Activated CD8-positive, alpha-beta memory T cell treated with anti-CD3 and anti-CD28 coated beads, Interleukin-2, amount 10 ng/mL, durations not matched to agents 7 days and 5 days (primary cell): ENCODE measurements at places on chromosomes 7 and 10.
A peak's percentile ranks its signal among the peaks of the same experiment; 100 is the strongest.

- H3K4me3 ChIP-seq: no peak overlapping the region
- no peak for DNase-seq
- no peaks in the 10 kb centered on the region for H3K36me3 ChIP-seq
- H3K27ac ChIP-seq: no peak overlapping the region
- H3K27me3 ChIP-seq: no peaks in the 10 kb centered on the region
Observed at GRCh38 chr7:111363099-111363498, 199.2 kb downstream of the IMMP2L start.

- H3K27ac ChIP-seq: no peak overlapping the region
- no peaks in the 10 kb centered on the region for H3K4me1 ChIP-seq
- H3K36me3 ChIP-seq: no peaks in the 10 kb centered on the region
- DNase-seq: no peak
Observed at GRCh38 chr10:76244061-76244686, 812.8 kb downstream of the LRMDA start.

DNA sequence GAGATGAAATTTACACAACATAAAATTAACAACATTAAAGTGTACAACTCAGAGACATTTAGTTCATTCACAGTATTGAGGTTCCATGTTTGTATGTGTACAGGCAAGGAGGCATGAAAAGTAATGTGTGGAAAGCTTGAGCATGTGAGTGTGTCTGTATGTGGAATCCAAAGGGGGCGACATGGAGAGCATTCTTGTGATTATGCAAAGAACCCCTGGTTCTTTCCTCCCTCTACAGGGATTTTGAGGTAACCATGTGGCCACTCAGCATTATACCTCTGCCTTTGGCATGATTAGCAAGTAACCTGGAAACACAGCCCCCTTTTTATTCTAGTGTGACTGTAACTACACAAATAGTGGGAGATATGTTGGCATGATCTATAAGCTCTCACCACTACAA, 21.0 kb downstream of the OR2F1 start:
- no peak for DNase-seq
- peaks cover 14% of the 10 kb centered on the region for H3K27me3 ChIP-seq
- no peak overlapping the region for H3K4me3 ChIP-seq
- H3K4me1 ChIP-seq: no peaks in the 10 kb centered on the region
- H3K27ac ChIP-seq: no peak overlapping the region

- no peaks in the 10 kb centered on the region for H3K4me1 ChIP-seq
- H3K27ac ChIP-seq: no peak overlapping the region
- H3K27me3 ChIP-seq: peaks cover 2% of the 10 kb centered on the region
- no peak for DNase-seq
Observed at GRCh38 chr10:49225218-49225876, 37.2 kb upstream of the TMEM273 start.

GRCh38 chr7:102427019-102427405, 6.4 kb upstream of the ORAI2 start:
- no peak for DNase-seq
- peak overlapping the region; percentile 77 for H3K4me3 ChIP-seq
- H3K27me3 ChIP-seq: no peaks in the 10 kb centered on the region
- peak overlapping the region; percentile 99 for H3K27ac ChIP-seq

DNA sequence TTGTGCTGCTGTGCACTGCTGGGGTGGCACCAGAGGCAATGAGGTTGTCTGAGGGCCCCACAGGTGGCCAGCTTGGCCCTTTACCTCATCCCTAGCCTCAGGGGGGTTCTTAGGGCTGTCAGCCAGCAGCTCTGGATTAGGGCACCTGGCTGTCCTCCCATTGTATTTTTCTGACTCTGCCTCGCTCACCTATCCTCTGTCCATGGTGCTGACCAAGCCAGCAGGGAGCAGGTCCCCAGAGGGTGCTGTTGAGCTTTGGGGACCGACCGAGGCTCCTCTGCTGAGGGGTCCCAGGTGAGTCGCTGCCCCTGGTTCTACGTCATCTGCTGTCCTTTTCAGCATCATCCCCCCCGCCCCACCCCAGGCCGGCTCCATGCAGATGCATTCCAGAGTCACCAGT, 32.1 kb upstream of the ZNF735 start:
- DNase-seq: no peak
- no peaks in the 10 kb centered on the region for H3K27me3 ChIP-seq
- H3K27ac ChIP-seq: no peak overlapping the region
- no peaks in the 10 kb centered on the region for H3K4me1 ChIP-seq
- H3K36me3 ChIP-seq: no peaks in the 10 kb centered on the region
- H3K4me3 ChIP-seq: no peak overlapping the region

- H3K27me3 ChIP-seq: no peaks in the 10 kb centered on the region
- DNase-seq: no peak
- H3K4me3 ChIP-seq: no peak overlapping the region
- H3K27ac ChIP-seq: no peak overlapping the region
- no peaks in the 10 kb centered on the region for H3K36me3 ChIP-seq
- no peaks in the 10 kb centered on the region for H3K4me1 ChIP-seq
Observed at GRCh38 chr7:69283421-69283820, 314.9 kb upstream of the AUTS2 start.

- peaks cover 8% of the 10 kb centered on the region for H3K4me1 ChIP-seq
- peaks cover 31% of the 10 kb centered on the region for H3K27me3 ChIP-seq
- DNase-seq: no peak
- no peak overlapping the region for H3K27ac ChIP-seq
- peaks cover 1% of the 10 kb centered on the region for H3K36me3 ChIP-seq
Observed at GRCh38 chr10:48638739-48639527, 34.1 kb upstream of the ARHGAP22 start.

GRCh38 chr10:131004276-131004675, 307.2 kb downstream of the TCERG1L start:
- DNase-seq: no peak
- no peak overlapping the region for H3K27ac ChIP-seq
- no peaks in the 10 kb centered on the region for H3K36me3 ChIP-seq
- no peaks in the 10 kb centered on the region for H3K4me1 ChIP-seq
- no peaks in the 10 kb centered on the region for H3K27me3 ChIP-seq

GRCh38 chr10:113503930-113504329, 48.9 kb upstream of the HABP2 start:
- H3K27ac ChIP-seq: no peak overlapping the region
- H3K27me3 ChIP-seq: peaks cover 17% of the 10 kb centered on the region
- no peak for DNase-seq
- no peak overlapping the region for H3K4me3 ChIP-seq
- no peaks in the 10 kb centered on the region for H3K4me1 ChIP-seq
- no peaks in the 10 kb centered on the region for H3K36me3 ChIP-seq

GRCh38 chr7:74718336-74718735, 55.5 kb upstream of the NCF1 start:
- H3K27ac ChIP-seq: no peak overlapping the region
- no peaks in the 10 kb centered on the region for H3K4me1 ChIP-seq
- DNase-seq: no peak
- no peak overlapping the region for H3K4me3 ChIP-seq

GRCh38 chr7:128863433-128863989, 855 bp downstream of the ATP6V1F start:
- H3K36me3 ChIP-seq: peaks cover 3% of the 10 kb centered on the region
- peak overlapping the region; percentile 95 for H3K27ac ChIP-seq
- peak; percentile 74 for DNase-seq
- H3K4me3 ChIP-seq: peak overlapping the region; percentile 88
- H3K4me1 ChIP-seq: peaks cover 15% of the 10 kb centered on the region
- H3K27me3 ChIP-seq: peaks cover 1% of the 10 kb centered on the region

DNA sequence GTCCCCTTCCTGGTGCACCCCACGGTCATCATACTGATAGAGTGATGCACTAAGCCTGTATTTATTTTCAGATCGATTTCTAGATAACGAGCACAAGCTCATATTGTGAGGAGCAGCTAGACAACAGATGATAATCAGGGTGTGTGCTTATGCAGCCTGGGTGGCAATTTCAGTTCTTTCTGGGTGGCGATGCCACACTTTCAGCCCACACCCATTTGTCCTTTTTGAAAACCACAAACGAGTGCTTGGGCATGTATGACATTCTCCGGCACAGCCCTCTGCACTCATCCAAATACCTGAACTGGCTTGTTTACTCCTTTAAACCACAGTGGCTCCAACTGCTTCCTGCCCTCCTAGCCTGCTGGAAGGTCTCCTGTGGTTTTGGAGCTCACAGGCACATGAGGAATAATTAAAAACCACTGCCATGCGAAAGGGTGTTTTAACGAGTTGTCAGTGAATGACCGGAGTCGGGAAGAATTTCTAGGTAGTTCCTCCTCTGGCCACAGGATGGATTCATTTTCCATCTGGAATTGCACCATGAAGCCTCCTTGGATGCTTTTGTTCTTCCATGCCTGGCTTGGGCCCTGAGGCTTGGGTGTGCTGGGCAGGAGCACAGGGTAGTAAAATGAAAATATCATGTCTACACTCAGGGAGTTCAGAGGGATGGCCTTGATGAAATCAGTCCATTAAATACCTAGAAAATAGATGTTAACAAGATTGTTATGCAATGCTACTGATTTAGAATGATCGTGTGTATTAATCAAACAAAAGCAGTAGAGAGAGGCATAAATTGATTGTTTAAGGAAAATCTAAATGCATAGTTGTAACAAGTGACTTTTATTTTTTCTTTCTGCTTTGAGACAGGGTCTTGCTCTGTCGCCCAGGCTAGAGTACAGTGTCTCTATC, 52.4 kb upstream of the ITGB1 start:
- no peak overlapping the region for H3K4me3 ChIP-seq
- H3K27ac ChIP-seq: peak overlapping the region; percentile 29
- DNase-seq: peak; percentile 42
- peaks cover 9% of the 10 kb centered on the region for H3K27me3 ChIP-seq

- DNase-seq: no peak
- H3K4me1 ChIP-seq: peaks cover 17% of the 10 kb centered on the region
- H3K36me3 ChIP-seq: peaks cover 53% of the 10 kb centered on the region
- no peak overlapping the region for H3K4me3 ChIP-seq
- H3K27ac ChIP-seq: no peak overlapping the region
- no peaks in the 10 kb centered on the region for H3K27me3 ChIP-seq
Observed at GRCh38 chr7:130639388-130639787, 29.2 kb downstream of the COPG2 start.

DNA sequence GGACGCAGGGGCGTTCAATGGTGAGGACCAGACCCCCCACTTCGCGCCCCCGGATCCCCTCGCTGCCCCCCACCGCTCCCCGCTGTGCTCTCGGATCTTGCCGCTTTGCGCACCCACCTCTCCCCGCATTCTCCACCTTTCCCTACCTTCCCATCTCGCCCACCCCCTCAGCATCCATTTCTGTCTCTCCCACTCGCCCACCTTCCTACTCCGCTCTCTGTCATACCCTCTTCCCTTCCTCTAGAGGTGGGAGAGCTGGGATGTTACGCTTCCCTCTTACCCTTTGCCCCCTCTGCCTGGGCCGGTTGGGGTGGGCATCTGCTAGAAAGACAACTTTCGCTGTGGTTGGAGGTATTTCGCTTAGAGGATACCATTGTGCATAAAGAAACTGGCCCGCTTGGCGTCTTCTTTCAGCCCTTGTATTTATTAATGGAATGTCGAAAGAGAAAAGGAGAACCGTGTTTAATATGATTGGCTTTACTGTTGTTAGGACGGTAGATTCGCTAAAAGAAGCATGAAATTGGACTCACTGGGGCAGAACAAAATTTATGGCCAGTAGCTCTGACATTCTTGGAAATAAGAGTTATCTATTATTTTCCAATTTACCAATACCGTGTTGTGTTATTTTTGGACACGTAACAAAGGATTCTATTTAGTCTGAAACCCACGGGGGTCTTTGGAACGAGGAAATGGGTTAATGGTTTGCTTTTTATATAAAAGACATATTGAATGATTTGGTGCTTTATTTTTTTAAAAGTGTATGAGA, 873 bp downstream of the PRKAR2B start:
- H3K4me1 ChIP-seq: peaks cover 11% of the 10 kb centered on the region
- H3K4me3 ChIP-seq: peak overlapping the region; percentile 67
- DNase-seq: no peak
- H3K27me3 ChIP-seq: peaks cover 45% of the 10 kb centered on the region
- H3K36me3 ChIP-seq: no peaks in the 10 kb centered on the region

- no peaks in the 10 kb centered on the region for H3K27me3 ChIP-seq
- H3K4me3 ChIP-seq: no peak overlapping the region
- no peaks in the 10 kb centered on the region for H3K4me1 ChIP-seq
Observed at GRCh38 chr7:158114056-158114850, 473.4 kb downstream of the PTPRN2 start.

GRCh38 chr7:120960714-120961113, 10.1 kb downstream of the ING3 start:
- H3K27ac ChIP-seq: no peak overlapping the region
- H3K27me3 ChIP-seq: no peaks in the 10 kb centered on the region
- DNase-seq: no peak
- no peak overlapping the region for H3K4me3 ChIP-seq

- H3K27ac ChIP-seq: no peak overlapping the region
- peaks cover 1% of the 10 kb centered on the region for H3K36me3 ChIP-seq
- peaks cover 3% of the 10 kb centered on the region for H3K4me1 ChIP-seq
Observed at GRCh38 chr10:49220031-49220430, 31.8 kb upstream of the TMEM273 start.

GRCh38 chr7:38883706-38884105, 25.3 kb downstream of the VPS41 start:
- DNase-seq: no peak
- no peak overlapping the region for H3K27ac ChIP-seq
- H3K27me3 ChIP-seq: no peaks in the 10 kb centered on the region
- peaks cover 54% of the 10 kb centered on the region for H3K36me3 ChIP-seq
- H3K4me3 ChIP-seq: no peak overlapping the region
- peaks cover 26% of the 10 kb centered on the region for H3K4me1 ChIP-seq

- no peaks in the 10 kb centered on the region for H3K27me3 ChIP-seq
- no peaks in the 10 kb centered on the region for H3K4me1 ChIP-seq
- no peak overlapping the region for H3K27ac ChIP-seq
- DNase-seq: no peak
Observed at GRCh38 chr10:76108563-76109359, 677.3 kb downstream of the LRMDA start.

DNA sequence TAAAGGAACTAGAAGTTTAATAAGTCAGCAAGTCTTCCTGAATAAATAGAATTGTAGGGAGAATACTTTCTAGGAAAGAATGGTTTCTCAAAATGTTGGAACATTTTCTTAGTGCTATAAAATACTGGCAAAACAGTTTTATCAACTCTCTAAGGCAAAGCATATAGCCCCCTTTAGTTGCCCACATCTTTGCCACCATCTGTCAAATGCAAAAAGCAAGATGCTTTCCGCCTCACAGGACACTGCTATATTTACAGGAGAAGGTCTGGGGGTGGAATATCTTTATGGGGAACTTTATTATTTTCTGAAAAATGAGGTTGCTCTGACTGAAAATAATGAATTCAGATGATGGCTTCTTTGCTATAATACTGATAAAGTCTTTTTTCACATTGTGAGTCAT, 78.3 kb downstream of the SVOPL start:
- peaks cover 25% of the 10 kb centered on the region for H3K4me1 ChIP-seq
- no peak overlapping the region for H3K4me3 ChIP-seq
- peaks cover 5% of the 10 kb centered on the region for H3K27me3 ChIP-seq
- DNase-seq: no peak
- peaks cover 1% of the 10 kb centered on the region for H3K36me3 ChIP-seq
- no peak overlapping the region for H3K27ac ChIP-seq
